ENCODE measurements at places on chromosomes 2 and 18.
A peak's percentile ranks its signal among the peaks of the same experiment; 100 is the strongest.

- H3K27me3 ChIP-seq = peaks cover 2% of the 10 kb centered on the region
- H3K4me3 ChIP-seq = no peak overlapping the region
- no peak for DNase-seq
- H3K27ac ChIP-seq = no peak overlapping the region
- no peaks in the 10 kb centered on the region for H3K36me3 ChIP-seq
These were observed 18.9 kb downstream of the SALL3 start for GRCh38 chr18:78998371-78999071.

DNA sequence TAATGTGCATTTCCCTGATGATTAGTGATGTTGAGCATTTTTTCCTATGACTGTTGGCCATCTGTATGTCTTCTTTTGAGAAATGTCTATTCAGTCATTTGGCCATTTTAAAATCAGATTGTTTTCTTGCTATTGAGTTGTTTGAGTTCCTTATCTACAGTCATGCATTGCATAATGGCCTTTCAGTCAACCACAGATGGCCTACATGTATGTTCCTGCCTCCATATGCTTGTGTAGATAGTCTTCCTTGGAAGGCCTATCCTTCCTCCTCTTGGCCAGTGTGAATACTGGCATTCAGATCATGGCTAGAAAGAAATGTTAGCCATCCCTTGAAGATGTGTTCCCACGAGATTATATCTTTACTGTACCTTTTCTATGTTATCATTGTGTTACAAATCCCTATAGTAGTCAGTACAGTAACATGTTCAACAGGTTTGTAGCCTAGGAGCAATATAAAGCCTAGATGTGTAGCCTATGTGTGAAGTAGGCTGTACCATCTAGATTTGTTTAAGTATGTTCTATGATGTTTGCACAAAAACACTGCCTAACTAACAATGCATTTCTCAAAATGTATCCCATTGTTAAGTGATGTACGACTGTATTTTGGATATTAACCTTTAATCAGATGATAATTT, 65.6 kb upstream of the CD302 start:
- peaks cover 45% of the 10 kb centered on the region for H3K36me3 ChIP-seq
- no peak overlapping the region for H3K27ac ChIP-seq
- no peaks in the 10 kb centered on the region for H3K27me3 ChIP-seq
- no peak for DNase-seq
- no peak overlapping the region for H3K4me3 ChIP-seq

DNA sequence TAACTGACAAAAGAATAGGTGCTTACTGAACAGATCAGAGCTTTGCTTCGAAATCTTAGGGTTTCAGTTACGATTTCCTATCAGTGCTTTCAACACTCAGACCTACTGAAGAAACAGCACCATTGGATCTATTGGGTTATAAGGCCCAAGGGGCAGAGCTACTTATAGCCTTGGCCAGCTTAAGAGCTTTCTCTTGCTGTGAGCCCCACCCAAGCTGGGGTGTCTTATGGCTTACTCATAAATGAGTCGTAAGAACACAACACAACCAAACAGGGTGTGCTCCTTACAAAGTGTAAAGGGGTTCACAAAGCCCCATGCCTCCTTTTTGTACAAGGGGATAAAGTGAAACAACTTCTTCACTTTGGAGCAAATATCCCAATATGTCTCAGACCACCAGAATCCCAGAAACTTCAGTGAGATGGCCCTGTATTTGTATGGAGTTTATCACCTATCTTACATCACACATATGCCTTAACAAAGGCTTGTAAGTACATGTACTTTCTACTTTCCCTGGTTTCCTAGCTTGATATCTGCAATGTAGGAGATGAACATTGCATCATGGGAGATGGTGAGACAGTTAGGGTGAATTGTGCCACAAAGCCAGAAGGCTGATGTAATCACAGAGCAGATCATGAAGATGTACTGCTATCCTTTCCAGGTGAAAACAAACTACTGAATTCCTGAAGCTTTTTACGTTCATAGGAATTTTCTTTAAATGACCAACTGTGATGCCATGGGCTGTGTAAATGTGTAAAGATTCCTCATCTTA, 115.5 kb upstream of the GLI2 start:
- H3K36me3 ChIP-seq = no peaks in the 10 kb centered on the region
- no peak for DNase-seq
- no peak overlapping the region for H3K27ac ChIP-seq
- H3K4me1 ChIP-seq = no peaks in the 10 kb centered on the region

GRCh38 chr18:47108998-47109405, 41.3 kb downstream of the HDHD2 start:
- H3K27me3 ChIP-seq = no peaks in the 10 kb centered on the region
- no peak overlapping the region for H3K4me3 ChIP-seq
- H3K27ac ChIP-seq = no peak overlapping the region
- peaks cover 26% of the 10 kb centered on the region for H3K36me3 ChIP-seq
- no peaks in the 10 kb centered on the region for H3K4me1 ChIP-seq

GRCh38 chr2:138364554-138365162, 136.9 kb upstream of the SPOPL start:
- no peak for DNase-seq
- no peaks in the 10 kb centered on the region for H3K4me1 ChIP-seq
- no peaks in the 10 kb centered on the region for H3K27me3 ChIP-seq
- H3K4me3 ChIP-seq = no peak overlapping the region
- no peak overlapping the region for H3K27ac ChIP-seq

- peaks cover 51% of the 10 kb centered on the region for H3K4me1 ChIP-seq
- H3K27ac ChIP-seq = peak overlapping the region; percentile 99
- peak overlapping the region; percentile 97 for H3K4me3 ChIP-seq
- H3K36me3 ChIP-seq = peaks cover 17% of the 10 kb centered on the region
- no peaks in the 10 kb centered on the region for H3K27me3 ChIP-seq
These were observed 1.7 kb downstream of the INPP5D start for GRCh38 chr2:233061591-233062450.

GRCh38 chr2:198144660-198145059, 340.3 kb downstream of the PLCL1 start:
- DNase-seq = no peak
- H3K27ac ChIP-seq = no peak overlapping the region
- no peak overlapping the region for H3K4me3 ChIP-seq
- H3K4me1 ChIP-seq = no peaks in the 10 kb centered on the region
- H3K36me3 ChIP-seq = no peaks in the 10 kb centered on the region
- no peaks in the 10 kb centered on the region for H3K27me3 ChIP-seq

- no peak overlapping the region for H3K4me3 ChIP-seq
- DNase-seq = no peak
- no peaks in the 10 kb centered on the region for H3K4me1 ChIP-seq
- no peak overlapping the region for H3K27ac ChIP-seq
- H3K27me3 ChIP-seq = no peaks in the 10 kb centered on the region
These were observed 76.9 kb upstream of the RIT2 start for GRCh38 chr18:43192408-43192807.

DNA sequence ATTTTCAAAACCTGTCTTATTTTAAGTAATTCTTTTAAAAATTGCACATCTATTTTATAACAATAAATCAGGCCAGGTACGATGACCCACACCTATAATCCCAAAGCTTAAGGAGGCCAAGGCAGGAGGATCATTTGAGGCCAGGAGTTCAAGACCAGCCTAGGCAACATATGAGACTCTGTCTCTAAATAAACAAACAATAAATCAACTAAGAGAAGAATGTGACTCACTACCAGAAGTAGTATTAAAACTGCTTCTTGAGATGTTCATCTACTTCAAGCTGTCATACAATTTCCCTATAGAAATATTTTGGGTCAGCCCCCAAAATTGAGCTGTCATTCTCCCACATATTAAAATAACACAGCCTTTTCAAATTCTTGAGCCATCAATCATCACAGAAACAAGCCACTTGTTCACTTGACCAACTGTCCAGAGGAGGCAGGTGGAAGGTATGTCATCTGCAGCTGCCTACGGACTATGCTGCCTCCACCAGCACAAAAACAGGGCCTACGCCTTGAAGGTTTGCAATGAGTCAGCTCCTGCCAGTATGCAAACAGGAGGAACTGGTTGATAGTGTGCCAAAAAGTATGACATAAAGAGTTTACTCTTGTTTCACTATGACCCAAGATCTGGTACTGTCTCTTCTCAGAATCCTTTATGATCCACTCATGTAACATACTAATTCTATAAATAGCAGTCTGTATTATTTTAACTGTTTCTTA, 33.6 kb downstream of the KIDINS220 start:
- no peak overlapping the region for H3K4me3 ChIP-seq
- H3K4me1 ChIP-seq = peaks cover 28% of the 10 kb centered on the region
- H3K27me3 ChIP-seq = no peaks in the 10 kb centered on the region
- peaks cover 54% of the 10 kb centered on the region for H3K36me3 ChIP-seq

DNA sequence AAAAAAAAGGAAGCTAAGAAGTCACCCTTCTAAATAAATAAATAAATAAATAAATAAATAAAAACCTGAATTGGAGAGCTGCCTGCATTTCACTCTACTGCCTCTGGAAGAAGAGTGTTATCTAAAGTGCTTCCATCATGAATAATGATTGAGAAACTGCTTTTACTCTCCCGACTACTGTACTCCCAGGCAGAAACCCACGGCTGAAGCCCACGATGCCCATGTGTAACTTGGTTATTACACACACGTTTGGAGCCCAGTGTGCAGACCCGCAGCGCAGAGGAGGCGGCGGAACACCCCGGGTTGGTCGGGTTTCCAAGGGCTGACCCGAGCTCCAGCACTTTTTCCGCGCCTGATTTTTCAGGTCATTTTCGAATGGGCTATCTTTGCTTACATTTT, 697 bp upstream of the SPATS2L start:
- peak overlapping the region; percentile 85 for H3K27ac ChIP-seq
- DNase-seq = no peak
- H3K36me3 ChIP-seq = peaks cover 4% of the 10 kb centered on the region
- H3K4me3 ChIP-seq = peak overlapping the region; percentile 90
- peaks cover 10% of the 10 kb centered on the region for H3K27me3 ChIP-seq

- no peak overlapping the region for H3K4me3 ChIP-seq
- DNase-seq = no peak
- H3K4me1 ChIP-seq = no peaks in the 10 kb centered on the region
- H3K36me3 ChIP-seq = no peaks in the 10 kb centered on the region
- no peak overlapping the region for H3K27ac ChIP-seq
These were observed 137.7 kb downstream of the ALK start for GRCh38 chr2:29783666-29784065.

DNA sequence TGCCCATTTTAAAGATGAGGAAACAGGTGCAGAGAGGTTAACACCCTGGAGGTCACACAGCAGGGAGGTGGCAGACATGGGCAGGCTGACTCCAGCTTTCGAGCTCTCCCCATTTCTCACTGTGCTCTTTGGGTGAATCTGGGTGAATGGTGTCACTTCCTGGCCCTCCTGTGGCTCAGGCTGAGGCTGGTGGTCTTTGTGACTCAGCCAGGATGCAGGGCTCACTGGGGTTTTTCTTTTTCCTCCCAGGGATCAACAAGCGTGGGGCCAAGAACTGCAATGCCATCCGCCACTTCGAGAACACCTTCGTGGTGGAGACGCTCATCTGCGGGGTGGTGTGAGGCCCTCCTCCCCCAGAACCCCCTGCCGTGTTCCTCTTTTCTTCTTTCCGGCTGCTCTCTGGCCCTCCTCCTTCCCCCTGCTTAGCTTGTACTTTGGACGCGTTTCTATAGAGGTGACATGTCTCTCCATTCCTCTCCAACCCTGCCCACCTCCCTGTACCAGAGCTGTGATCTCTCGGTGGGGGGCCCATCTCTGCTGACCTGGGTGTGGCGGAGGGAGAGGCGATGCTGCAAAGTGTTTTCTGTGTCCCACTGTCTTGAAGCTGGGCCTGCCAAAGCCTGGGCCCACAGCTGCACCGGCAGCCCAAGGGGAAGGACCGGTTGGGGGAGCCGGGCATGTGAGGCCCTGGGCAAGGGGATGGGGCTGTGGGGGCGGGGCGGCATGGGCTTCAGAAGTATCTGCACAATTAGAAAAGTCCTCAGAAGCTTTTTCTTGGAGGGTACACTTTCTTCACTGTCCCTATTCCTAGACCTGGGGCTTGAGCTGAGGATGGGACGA, 13.2 kb downstream of the ITM2C start:
- no peaks in the 10 kb centered on the region for H3K4me1 ChIP-seq
- no peaks in the 10 kb centered on the region for H3K36me3 ChIP-seq
- no peak overlapping the region for H3K27ac ChIP-seq
- H3K27me3 ChIP-seq = peaks cover 24% of the 10 kb centered on the region
- DNase-seq = no peak
- H3K4me3 ChIP-seq = no peak overlapping the region

DNA sequence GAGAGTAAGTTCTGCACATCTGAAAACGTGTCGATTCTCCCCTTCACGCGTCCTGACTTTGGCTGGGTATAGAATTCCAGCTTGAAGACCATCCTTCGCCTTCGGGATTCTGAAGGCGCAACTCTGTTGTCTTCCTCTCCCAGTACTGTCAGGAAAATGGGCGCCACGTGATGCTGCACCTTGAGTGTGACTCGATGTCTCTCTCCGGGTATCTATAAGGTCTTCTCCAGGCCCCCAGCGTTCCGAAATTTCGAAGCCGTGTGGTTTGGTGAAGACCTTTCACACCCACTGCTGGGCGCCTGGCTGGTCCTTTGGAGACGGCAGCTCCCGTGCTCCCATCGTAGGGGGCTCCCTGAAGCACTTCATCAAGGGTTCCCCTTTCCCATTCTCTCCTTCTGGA, 203.7 kb downstream of the HDAC4 start:
- H3K4me1 ChIP-seq = no peaks in the 10 kb centered on the region
- no peak overlapping the region for H3K27ac ChIP-seq
- no peak for DNase-seq
- no peaks in the 10 kb centered on the region for H3K27me3 ChIP-seq
- no peak overlapping the region for H3K4me3 ChIP-seq

DNA sequence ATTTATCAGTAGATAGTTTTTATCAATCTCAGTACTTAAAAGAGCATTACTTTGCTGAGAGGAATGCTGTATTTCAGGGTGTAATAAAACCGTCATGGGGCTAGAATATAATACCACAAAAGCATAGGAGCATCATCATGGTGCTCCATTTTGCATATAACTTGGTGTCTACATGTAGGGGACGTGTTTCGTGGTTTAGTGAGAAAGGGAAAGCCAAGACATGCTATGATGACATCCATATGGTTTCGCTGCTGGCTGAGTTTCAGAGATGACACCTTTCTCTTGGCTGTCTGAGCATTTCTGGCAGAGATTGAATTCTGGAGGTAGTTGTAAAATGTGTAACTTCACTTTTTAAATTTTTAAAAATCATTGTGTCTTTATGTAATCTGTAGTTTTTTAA, 32.4 kb downstream of the WDR43 start:
- H3K36me3 ChIP-seq = peaks cover 76% of the 10 kb centered on the region
- no peaks in the 10 kb centered on the region for H3K27me3 ChIP-seq
- H3K4me3 ChIP-seq = no peak overlapping the region
- H3K27ac ChIP-seq = no peak overlapping the region
- DNase-seq = no peak
- peaks cover 17% of the 10 kb centered on the region for H3K4me1 ChIP-seq

GRCh38 chr2:84817239-84817655, 63.6 kb downstream of the TRABD2A start:
- no peak for DNase-seq
- H3K27me3 ChIP-seq = no peaks in the 10 kb centered on the region
- H3K4me3 ChIP-seq = no peak overlapping the region

- no peaks in the 10 kb centered on the region for H3K4me1 ChIP-seq
- H3K36me3 ChIP-seq = no peaks in the 10 kb centered on the region
- H3K4me3 ChIP-seq = no peak overlapping the region
- H3K27ac ChIP-seq = no peak overlapping the region
These were observed 19.7 kb downstream of the CFAP65 start for GRCh38 chr2:219021591-219021990.

- H3K27ac ChIP-seq = no peak overlapping the region
- no peak for DNase-seq
- H3K4me1 ChIP-seq = peaks cover 7% of the 10 kb centered on the region
- H3K4me3 ChIP-seq = peak overlapping the region; percentile 11
These were observed 711 bp downstream of the DOK6 start for GRCh38 chr18:69401226-69401971.

GRCh38 chr2:37878536-37878935, 46.6 kb upstream of the RMDN2 start:
- no peak overlapping the region for H3K27ac ChIP-seq
- DNase-seq = no peak
- H3K4me1 ChIP-seq = peaks cover 19% of the 10 kb centered on the region
- no peaks in the 10 kb centered on the region for H3K36me3 ChIP-seq
- H3K4me3 ChIP-seq = no peak overlapping the region
- H3K27me3 ChIP-seq = peaks cover 33% of the 10 kb centered on the region

All from activated T-helper 1 cell treated with anti-CD3 and anti-CD28 coated beads, Interleukin-12 subunit alpha, Interleukin-12 subunit beta, Interleukin-2, Interleukin-4 antibody, amounts not matched to agents 30 ng/mL and 10 ng/mL and 1 ng/mL, durations not matched to agents 14 hours and 24 hours and 36 hours (primary cell).